Activated CD4-positive, CD25-positive, alpha-beta regulatory T cell (primary cell): ENCODE measurements at places on chromosomes 2 and 18.
A peak's percentile ranks its signal among the peaks of the same experiment; 100 is the strongest.

GRCh38 chr2:233513953-233514655 is 52.5 kb downstream of the USP40 start:
- DNase-seq = no peak

GRCh38 chr2:199751492-199752120 is 99.4 kb downstream of the FTCDNL1 start:
- no peak for DNase-seq

GRCh38 chr2:9885036-9885684 is 41.9 kb downstream of the TAF1B start:
- DNase-seq = no peak

DNA sequence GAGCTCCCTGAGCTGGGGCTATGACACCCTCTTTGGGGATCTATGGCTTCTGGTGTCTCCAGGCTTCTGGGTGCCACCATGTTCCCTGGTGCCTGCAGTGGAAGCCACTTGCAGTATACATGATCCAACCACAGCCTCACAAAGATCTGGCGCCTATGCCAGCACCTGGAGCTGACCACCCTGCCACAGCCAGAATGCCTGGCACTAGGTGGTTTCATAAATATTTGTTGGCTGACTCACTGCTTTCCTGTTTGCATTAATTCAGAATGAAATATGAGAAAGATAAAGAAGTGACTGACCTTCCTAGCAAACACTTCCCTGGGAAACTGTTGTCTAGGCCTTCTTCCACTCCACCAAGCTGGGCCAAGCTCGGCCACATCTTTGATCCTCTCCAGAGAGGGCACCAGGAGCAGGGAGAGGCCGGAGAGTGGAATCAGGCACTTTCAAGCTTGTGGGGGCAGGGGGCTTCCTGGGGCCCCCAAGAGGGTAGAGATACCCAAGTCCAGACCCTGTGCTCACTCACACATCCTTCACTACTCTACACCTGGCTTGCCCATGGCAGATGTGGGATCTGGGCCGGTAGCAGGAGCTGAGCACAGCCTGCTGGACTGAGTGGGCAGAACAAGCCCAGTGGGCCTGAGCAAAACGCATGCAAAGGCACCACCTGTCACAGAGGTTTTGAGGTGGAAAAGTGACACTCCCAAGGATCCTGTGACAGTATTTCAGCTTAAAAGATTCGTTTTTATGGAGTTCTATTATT is 565.7 kb downstream of the SLC4A3 start:
- DNase-seq = no peak

DNA sequence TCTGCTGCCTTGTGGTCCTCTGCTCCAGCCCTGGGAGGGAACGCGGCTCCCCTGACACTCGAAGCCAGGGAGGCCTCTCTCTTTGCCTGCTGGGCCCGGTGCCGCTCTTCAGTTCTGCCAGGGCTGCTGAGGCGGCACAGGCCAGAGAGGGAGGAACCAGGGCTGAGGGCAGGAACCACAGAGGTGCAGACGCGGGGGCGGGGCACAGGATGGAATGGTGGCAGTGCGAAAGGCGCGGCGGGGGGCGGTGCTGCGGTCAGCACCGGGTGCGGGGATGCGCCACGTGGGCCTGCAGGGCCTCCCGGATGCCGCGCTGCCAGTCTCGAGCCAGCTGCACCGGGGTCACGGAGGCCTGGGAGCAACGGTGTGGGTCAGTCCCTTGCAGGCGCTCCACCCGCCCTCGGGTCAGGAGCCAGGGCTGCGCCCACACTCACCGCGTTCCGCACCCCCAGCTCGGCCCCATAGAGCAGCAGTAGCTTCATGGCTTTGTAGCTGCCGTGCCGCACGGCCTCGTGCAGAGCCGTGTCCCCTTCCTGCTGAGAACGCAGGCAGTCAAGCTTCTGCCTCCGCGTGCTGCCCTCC is 4.4 kb downstream of the ANKRD23 start:
- peak; percentile 77 for DNase-seq

GRCh38 chr2:159160412-159160811 is 126.1 kb downstream of the WDSUB1 start:
- no peak for DNase-seq

DNA sequence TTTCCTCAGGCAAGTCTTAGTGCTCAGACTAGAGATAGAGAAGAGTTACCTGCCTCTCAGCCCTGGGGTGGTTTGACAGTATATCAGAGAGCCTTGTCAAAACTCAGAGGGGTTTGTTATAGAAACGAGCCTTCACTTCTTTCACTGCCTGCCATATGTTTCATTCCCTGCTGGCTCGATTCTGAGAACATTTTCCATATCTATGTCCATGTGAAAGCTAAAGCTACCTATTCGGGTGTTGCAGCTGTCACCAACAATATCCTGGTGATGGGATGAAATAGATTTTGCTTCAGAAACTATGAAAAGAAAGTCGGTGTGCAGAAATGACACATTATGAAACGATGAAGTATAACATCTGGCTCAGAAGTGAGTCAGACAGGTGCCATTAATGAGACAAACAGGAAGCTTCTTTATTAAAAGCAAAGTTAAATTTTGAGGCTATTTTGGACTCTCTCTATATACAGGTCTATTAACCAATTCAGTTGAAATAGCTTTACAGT is 56.1 kb upstream of the TANK start:
- DNase-seq = no peak

GRCh38 chr18:27771571-27771970 is 405.4 kb downstream of the CDH2 start:
- no peak for DNase-seq
